ENCODE measurements at places on chromosomes 16 and 17.

GRCh38 chr16:9153502-9153864, 62.0 kb downstream of the HAPSTR1 start:
- no peak for DNase-seq

DNA sequence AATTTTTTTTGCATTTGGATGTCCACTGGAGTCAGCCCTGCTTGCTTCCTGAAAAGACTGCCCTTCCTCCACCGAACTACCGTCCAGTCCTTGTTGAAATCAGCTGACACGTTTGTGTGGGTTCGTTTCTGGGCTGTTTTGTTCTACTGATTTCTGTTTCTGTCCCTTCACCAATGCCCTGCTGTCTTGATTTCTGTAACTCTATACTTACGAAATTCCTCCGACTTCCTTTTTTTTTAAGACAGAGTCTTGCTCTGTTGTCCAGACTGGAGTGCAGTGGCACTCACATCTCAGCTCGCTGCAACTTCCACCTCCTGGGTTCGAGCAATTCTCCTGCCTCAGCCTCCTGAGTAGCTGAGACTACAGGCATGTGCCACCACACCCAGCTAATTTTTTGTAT, 8.4 kb upstream of the GAA start:
- DNase-seq = no peak

DNA sequence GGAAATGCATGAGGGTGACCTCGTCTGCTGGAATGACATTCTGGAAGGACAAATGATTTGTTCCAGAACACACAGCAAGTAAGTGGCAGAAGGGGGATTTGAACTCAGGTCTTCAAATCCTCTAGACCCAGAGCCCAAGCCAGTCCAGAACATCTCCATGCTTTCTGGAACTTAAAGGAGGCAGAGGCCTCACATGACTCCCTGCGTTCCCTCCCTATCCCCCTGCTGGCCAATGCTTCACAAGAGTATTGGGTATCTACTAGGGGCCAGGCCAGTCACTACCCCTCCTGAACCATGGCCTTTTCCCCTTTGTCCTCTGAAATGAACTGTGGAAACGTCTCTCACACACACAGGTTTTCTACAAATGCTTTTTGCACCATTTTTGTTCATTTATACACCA, 7.6 kb upstream of the BEAN1 start:
- DNase-seq = no peak

DNA sequence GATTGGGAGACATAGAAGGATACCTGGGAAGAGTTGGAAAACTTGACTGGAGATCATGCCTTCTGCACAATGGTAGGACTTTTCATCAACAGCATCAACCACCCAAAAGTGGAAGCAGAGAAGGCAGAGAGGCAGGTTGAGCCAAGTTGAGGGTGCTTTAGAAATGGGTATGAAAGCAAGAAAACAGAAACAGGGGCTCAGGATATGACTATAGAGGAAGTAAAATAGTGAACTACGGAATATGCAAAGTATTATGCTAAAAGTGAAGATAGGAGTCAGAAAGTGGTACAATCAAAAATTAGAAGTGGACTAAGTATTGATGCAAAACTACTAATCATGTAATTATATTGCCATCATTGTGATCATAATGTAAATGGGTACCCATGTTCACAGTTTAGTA, 16.1 kb upstream of the ARHGAP44 start:
- DNase-seq = no peak

DNA sequence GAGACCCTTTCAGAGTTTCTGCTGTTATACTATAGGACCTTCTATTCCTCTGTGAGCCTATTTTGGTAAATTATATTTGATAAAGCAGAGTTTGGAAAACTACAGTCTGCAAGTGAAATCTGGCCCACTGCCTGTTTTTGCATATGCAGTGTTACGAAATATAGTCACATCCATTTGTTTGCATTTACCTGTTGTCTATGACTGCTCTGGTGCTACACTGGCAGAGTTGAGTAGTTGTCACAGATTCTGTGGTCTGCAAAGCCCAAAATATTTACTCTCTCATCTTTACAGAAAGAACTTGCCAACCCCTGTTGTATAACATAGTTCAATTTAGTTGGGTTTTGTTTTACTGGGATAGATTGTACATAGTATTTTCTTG, 42.3 kb downstream of the TNRC6A start:
- no peak for DNase-seq

GRCh38 chr16:25614716-25615265, 77.0 kb upstream of the HS3ST4 start:
- DNase-seq = no peak

GRCh38 chr17:15263206-15263579, 1.9 kb downstream of the PMP22 start:
- DNase-seq = peak; percentile 33

DNA sequence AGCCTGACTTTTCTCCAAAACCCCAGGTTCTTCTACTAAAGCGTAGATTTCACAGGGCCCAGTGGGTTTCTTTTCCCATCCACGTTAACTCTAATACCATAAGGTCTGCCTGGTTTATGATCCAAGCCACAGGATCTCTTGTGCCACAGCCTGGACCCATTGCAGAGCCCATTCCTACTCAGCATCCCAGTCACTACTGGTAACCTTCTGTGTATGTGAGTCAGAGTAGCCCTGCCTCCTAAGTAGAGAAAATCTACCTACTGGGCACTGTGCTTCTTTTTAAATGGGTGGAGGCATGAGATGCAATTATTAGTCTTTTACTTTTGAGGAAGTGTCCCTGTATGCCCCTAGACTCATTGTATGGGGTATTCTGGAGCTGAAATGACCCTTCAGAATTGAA, 13.5 kb downstream of the CCL11 start:
- no peak for DNase-seq

DNA sequence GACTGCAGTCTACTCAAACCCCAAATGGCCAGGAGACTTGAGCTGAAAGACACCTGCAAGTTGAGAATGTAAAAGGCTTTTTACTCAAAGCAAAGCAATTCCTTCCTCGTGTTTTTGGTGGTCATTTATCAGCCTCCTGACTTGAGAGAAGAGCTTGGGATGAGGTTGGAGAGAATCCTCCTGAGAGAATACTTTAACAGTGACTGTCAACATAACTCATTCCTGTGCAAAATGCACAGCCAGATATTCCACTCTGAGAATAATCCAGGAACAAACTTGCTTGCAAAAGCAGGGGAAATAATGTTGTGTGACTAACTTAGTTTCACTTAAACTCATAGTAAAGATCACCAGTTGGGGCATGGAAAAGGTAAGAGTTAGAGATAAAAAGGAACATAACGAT, 53.4 kb downstream of the SNTB2 start:
- no peak for DNase-seq

GRCh38 chr17:8020776-8021564, 17.9 kb upstream of the ALOX15B start:
- no peak for DNase-seq

- no peak for DNase-seq
Measured at GRCh38 chr17:44353672-44354331, 8.7 kb downstream of the GRN start.

- no peak for DNase-seq
Measured at GRCh38 chr17:82439194-82439828, 11.2 kb downstream of the CYBC1 start.

DNA sequence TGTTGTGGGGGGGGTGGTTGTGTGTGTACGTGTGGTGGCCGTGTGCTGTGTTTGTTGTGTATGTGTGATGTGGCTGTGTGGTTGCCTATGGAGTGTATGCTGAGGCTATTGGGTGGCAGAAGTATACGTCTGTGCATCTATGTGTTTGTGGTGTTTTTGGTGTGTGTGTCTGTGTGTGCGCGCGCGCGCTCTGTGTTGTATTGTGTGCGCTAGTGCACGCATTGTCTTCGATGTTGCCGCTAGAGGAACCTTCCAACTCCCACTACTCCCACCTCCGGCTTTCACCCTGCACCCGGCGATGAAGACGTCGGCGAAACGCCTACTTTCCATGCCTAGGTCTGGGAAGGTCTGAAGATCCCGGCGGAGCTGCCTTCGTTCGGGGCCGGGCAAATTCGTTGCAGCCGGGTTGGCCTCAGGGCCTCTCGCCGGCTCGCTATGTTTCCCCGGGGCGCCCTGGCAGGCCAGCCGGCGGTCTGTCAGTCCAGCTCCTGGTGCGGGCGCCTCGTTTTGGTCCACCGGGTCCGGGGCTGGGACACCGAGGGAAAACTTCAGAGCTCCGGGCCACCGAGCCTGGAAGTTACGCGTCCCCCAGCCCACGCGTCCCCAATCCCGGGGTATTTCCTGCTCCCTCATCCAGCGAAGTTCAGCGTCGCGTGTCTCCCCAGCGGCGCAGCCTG, 5.2 kb upstream of the DLX4 start:
- DNase-seq = no peak

DNA sequence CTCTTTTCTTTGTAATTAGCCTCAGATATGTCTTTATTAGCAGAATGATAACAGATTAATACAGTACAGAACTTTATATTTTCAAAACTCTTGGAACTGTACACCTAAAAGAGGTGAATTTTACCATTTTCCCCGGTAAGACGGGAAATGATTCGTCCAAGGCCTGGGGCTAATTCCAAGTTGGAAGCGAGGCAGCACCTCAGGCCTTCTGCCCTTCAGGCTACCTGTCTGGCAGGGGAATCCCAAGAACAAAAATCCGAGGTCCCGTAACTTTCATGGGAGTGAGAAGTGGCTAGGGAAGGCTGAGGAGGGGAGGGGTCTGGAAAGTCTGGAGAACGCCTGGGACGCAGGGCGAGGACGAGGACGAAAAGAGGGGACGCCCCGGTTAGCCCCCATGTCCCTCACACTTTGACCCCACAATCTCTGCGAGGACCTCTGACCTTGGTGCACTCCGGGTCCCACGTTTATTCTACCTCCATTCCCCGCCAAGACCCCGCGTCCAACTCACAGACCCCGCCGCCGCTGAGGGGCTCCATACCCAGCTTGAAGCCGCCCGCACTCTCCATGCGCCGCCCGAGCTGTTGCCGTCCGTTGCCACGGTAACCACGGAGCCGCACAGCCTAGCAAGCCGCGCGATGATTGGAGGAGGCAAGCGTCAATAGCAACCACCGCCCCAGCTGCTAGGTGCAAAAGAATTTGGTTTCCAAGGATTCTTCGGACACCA, at the start of gene HYDIN:
Gene HYDIN, minus strand, starts transcription at position 601 of the 724 bp plus-strand sequence. CDS start 43,827 bp downstream, outside the sequence.
- DNase-seq = peak; percentile 88

DNA sequence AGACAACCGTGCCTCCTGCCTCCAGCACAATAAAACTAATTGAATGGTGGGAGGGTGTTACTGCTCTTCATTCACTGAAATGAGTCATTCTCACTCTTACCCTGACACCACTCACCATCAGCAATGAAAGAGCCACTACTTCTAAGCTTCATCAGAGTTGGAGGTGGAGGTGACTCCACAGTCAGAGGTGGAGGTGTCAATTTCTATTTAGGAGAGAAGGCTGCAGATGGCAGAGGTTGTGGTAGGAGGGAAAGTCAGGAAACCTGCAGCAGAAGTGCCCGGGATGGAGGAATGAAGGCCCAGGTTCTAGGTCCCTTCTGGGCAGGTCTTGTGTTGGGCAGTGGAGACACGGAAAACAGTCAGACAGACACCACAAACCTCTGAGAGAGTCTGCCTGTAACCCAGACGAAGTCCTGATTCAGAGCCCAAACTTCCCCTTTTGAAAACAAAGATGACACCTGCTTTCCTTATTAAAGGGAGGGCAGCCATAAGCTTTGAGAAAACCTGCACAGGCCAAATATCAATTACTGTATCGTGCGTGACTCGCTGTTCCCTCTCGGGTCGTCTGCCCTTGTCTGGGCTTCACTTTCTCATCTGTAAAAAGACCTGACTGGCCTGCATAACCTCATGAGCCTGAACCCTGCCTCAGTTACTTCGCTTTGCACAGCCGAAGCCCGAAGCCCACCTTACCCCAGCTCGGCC, 668 bp downstream of the ATPAF2 start:
- DNase-seq = no peak

- DNase-seq = peak; percentile 48
Measured at GRCh38 chr16:19113577-19114358, at the start of gene ITPRIPL2. TSS of gene ITPRIPL2 (plus strand) at chr16:19113964. CDS start at chr16:19114462, 498 bp downstream.

GRCh38 chr16:57264381-57264780, 19.3 kb downstream of the ARL2BP start:
- no peak for DNase-seq

DNA sequence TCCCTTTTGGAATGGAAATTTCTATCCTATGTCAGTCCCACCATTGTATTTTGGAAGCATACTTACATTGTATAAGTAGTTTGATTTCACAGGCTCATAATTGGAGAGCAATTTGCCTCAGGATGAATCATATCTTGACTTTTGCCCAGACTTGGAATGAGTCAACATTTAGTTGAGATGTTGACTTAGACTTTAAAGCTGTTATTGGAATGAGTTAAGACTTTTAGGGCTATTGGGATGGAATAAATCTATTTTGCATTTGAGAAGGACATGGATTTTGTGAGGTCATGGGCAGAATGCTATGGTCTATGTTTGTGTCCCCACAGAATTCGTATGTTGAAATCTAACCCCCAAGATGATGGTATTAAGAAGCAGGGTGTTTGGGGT, 12.2 kb upstream of the ZNF594 start:
- DNase-seq = no peak

DNA sequence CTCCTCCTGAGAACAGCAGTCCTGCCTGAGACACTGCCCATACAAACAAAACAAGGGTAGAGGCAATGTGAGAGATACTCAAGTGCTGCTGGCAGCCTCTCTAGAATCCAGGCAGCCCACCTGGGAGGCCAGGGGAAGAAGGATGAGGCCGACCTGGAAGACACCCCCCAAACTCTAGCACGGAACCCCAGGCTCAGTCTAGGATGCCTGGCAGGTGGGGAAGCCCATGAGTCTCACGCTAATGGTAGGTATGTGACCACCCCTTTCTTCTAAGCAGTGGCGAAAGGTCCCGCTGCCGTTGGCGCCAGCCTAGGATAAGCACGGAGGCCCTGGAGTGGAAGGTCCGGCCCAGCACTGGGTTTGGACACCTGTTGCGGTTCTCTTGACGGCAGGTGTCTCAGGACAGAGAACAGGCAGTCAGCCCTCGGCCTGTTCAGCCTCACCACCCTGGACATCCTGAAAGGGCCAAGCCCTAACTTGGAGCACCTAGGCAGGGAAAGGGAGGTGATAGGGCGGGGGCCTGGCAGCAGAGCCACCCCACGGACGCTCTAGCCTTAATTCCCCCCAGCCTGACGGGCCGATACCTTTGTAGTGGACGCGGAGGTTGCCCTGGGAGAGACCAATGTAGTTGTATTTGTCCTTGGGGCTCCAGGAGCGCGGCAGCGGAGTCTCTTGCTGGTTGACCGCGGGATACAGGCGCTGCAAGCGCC, 487 bp downstream of the RANBP10 start:
- no peak for DNase-seq

DNA sequence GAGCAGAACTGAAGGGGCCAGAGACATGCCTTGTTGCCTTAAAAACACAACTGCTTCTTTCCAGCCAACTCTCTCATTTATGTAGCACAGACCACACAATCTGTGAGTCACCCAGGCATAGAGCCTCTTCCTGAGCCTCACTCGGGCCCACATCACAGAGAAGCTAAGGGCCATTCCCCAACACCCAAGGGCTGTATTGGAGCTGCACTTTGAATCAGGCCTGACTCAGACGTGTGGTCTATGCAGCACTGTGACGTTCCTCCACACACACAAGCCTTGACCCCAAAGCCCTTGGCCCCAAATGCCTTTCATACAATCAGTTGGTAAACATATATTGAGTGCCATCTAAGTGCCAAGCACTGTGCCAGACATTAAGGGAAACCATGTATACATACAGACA, 308.9 kb upstream of the DYNLRB2 start:
- no peak for DNase-seq

- no peak for DNase-seq
Measured at GRCh38 chr16:57838161-57838560, 35.9 kb upstream of the KIFC3 start.

Measured in neuronal stem cell (in vitro differentiated cells).